Activated naive CD4-positive, alpha-beta T cell treated with anti-CD3 and anti-CD28 coated beads for 36 hours (primary cell): ENCODE measurements at places on chromosomes 2 and 18. TPM values are rescaled to one million over a fixed set of nuclear protein-coding genes. Genes with fewer than 3 reads are reported as not detected.

- no peak for DNase-seq
Observed at GRCh38 chr18:413233-413632, 87.3 kb downstream of the COLEC12 start.

DNA sequence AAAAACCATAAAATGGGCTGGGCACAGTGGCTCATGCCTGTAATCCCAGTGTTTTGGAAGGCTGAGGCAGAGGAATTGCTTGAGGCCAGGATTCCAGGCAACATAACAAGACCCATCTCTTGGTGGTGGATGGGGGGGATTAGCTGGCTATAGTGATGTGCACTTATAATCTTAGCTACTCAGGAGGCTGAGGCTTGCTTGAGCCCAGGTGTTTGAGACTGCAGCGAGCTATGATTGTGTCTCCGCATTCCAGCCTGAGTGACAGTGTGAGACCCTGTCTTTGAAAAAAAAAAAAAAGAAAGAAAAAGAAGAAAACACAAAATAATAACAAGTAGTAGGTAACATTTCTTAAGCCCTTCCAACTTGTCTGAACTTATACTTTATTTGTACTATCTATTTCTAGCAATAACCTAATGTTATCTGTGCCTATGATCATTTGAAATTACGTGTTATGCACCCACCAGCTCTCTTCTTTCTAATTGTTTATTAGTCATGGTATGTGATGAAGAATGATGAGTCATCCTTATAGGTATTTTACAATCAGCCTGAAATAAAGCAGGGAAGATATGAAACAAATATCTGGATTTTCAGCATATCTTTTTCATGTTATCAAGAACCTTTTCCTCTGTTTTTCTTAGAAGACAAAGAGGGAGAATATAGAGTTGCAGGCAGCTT is 129.3 kb upstream of the UNC80 start:
- no peak for DNase-seq

- no peak for DNase-seq
Observed at GRCh38 chr18:48947092-48947491, 3.7 kb downstream of the SMAD7 start.

- no peak for DNase-seq
Observed at GRCh38 chr2:227191367-227191766, 26.9 kb downstream of the COL4A3 start.

DNA sequence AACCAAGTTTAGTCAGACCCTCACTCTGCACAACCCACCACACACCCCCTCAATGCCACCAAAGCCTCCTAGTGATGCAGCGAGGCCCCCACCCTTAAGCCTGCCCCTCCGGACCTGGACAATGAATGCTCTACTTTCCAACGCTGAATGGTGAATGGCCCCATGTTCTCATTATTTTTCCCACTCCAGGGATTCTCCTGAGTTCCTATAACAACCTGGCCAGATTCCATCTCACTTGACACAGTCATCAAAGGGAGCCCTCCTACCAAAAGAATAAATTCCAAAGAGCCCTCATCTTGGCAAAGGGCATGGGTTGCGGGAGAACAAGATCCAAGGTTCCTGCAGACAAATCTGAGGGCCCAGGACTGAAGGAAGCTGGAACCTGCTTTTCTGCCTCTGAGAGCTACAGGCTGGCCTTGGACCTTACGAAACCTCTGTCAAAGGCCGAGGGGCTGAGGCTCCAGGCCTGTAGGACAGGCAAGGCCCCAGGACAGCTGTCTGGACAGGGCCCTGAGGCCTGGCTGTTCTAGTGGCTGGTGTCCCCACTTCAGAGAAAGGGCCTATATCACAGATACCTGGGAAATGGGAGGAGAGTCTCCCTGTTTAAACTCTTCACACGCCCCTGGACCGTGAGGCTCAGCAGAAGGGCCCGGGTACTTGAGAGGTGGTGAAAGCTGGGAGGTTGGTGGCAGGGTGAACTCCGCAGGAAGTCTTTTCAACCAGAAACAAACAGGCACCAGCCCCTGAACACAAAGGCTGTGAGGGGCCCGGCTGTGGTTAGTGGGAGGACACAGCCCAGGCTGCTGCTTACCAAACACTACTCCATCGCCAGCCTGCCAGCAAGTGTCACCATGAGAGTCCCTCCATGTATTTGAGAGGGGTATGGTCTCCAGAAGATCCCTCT is 27.3 kb downstream of the SFXN5 start:
- no peak for DNase-seq

DNA sequence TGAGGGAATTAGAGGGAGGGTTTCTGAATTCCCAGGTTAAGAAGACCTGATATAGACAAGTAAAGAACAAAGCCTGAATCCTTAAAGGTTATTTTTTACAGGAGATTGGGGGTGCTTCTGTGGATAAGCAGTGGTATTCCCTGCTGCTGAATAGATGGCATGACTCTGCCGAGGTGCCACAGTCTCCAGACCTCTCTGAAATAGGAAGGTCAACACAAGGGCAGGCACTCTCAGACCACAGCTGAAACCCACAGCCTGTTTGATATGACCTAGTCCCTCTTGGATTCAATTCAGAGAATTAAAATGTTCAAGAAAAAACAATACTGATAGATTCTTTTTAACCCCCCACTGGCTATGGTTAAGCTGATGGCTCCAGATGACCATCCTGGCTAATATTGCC is 259.3 kb downstream of the PTGR3 start:
- no peak for DNase-seq

DNA sequence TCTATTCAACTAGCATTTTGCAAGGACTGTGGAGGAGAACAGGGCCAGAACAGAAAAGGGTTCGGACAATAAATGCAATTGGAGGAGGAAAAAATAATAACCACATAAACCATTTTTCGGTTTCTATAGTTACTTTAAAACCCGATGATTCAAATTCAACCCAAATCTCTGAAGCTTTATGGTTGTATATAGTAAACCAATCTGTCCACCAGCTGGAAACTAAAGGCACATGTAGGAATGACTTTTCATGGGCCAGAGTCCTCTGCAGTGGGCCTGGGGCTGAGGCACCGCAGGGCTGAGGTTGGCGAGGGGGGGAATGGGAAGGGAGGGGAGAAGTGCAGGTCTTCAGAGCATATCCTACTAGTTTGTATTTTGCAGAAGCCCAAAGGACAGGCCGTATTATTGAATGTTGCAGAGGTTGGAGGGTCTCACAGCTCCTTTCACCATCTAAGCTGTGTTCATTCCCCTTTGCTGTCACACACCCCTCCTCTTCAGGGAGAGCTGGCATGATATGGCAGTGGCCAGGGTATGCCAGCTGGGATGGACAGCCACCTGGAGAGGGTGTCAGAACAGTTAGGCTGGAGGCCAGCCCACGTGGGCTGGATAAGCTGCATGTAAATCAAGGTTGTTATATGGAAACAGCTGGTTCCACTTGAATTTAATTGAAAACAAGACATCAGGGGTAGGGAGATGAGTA is 267.1 kb downstream of the PRKCE start:
- DNase-seq: no peak

Gene EFR3B
- total RNA-seq: 0.42 TPM
